ENCODE measurements at places on chromosomes 12 and 14.

DNA sequence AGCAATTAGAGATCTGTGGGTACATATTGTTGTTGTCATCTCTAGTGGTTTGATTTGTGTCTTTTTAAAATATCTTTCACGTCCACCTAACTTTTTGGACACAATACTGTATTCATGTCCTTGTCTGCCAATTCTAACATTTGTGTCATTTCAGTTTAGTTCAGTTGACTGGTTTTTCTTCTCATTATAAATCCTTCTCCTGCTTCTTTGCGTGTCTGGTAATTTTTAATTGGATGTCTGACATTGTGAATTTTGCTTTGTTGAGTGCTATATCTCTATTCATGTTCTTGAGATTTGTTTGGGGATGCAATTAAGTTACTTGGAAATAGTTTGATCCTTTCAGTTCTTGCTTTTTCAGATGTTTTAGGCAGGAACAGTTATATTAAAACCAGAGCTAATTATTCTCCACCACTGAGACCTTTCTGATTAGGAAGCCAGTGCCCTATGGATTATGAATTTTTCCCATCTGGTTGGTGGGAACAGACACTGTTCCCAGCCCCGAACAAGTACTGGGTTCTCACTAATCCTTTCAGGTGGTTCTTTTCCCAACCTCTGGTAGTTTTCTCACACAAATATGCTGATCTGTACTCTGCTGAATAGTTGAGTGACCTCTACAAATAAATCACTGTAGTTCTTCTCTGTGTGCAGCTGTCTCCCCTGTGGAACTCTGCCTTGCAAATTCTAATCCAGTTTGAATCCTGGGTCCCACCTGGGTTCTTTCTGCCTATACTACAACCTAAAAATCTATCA lies 91.1 kb upstream of the DYNC1H1 start:
- no peak for DNase-seq

- no peak for DNase-seq
These were observed 51.2 kb upstream of the AEBP2 start for GRCh38 chr12:19388131-19388549.

DNA sequence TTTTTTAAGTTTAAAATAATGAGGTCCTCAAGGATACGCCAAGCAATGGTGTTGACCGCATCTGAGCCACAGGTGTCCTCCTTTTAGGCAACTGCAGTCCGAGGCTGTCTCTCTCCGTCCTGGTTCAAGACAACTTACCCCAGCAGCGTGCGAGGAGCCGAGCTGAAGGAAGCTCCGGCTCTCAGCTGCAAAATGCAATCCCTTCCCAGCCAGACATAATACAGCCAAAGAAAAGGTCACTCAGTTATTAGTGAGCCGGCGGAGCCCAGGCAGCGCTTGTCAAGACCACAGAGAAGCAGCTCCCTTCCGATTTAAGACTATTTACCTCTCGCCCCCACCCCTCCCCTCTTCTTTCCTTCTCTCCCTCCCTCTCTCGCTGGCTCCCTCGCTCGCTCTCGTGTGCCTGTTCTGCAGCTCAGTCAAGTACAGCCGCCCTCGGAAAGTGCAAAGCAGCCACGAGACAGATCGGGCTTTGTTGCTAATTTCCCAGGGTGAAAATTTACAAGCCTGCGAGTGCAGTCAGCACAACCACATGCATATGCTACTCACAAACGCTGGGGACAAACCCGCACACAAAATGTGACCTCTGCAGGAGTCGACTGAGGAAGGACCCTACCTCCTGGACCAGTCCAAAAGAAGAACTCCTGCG lies 363 bp upstream of the LMO3 start:
- DNase-seq: no peak

DNA sequence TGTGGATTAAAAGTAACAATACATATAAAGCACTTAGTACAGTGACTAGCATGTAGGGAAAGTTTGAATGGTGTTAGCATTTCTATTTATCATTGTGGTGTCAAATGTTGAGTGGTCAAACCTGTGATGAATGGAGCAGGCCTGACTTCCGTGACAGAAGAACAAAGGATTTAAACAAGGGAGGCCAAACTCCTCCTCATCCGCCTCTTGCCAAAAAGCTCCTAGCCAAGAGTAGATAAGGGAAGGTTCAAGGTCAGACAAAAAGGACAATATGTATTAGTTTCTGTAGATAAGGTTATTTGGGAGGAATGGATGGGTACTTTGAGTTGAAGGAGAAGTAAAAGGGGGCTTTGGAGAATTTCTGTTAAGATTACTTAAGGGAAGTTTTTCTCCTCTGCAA lies 6.5 kb downstream of the RNASE7 start:
- DNase-seq: no peak

DNA sequence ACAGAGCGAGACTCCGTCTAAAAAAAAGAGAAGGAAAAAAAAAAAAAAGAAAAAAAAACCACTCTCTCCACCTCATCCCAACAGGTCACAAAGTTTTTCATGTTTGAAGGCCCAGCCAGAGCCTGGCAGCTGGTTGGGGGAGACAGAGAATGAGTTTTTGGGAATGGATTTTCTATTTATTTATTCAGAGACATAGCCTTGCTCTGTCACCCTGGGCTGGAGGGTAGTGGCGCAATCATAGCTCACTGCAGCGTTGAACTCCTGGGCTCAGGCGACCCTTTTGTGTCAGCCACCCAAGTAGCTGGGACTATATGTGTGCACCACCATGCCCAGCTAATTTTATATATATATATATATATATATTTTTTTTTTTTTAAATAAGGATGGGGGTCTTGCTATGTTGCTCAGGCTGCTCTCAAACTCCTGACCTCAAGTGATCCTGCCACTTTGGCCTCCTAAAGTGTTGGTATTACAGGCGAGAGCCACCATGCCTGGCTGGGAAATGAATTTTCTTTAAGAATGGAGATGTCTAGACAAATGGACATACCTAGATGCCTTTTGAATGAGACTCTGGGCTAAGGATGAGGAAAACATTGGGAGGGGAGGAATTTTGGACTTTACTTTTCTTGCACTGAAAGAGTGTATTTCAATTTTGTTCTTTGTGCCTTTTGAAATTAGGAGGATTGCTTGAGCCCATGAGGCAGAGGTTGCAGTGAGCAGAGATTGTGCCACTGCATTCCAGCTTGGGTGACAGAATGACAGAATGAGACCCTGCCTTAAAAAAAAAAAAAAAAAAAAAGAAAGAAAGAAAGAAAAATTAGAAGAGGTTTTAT lies 16.9 kb upstream of the PPP1R1A start:
- no peak for DNase-seq

GRCh38 chr14:103201801-103202200 lies 78.5 kb downstream of the TNFAIP2 start:
- DNase-seq: no peak

- no peak for DNase-seq
These were observed 210.3 kb downstream of the GLT1D1 start for GRCh38 chr12:129063600-129063999.

DNA sequence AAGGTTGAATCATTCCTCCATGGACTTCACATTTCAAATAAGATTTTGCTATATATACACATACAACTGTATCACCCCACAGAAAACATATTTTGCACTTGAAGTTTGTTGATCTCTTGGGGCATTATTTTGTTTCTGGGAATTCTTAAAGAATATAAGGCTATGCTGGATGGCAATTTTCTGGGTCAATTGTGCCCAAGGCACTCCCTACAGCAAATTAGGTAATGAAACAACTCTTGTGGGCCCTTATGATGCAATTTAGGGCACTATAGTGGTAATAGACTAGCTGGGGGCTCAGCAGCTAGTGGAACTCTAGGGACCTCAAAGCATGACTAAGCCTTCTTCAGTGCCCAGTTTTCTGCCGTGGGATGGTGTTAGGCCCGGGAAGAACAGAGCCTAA lies 444.4 kb downstream of the NRXN3 start:
- DNase-seq: no peak

DNA sequence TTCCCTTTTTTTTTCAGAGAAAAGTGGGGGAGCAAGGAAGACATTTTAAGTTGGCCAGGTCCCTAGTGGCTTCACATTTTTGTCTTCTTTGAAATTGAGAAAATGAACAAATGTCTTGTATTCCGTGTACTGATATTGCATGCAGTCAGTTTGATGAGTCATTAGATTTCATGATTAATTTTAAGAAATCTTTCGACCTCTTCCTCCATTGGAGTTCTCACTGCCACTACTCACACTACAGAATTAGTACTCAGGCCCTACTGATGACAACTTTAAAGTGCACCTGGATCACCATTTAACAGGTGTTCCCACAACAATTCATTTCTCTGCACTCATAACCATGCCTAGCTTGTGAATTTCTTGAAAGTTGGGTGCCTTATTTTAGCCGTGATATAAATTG lies 50.5 kb downstream of the SAMD4A start:
- no peak for DNase-seq

DNA sequence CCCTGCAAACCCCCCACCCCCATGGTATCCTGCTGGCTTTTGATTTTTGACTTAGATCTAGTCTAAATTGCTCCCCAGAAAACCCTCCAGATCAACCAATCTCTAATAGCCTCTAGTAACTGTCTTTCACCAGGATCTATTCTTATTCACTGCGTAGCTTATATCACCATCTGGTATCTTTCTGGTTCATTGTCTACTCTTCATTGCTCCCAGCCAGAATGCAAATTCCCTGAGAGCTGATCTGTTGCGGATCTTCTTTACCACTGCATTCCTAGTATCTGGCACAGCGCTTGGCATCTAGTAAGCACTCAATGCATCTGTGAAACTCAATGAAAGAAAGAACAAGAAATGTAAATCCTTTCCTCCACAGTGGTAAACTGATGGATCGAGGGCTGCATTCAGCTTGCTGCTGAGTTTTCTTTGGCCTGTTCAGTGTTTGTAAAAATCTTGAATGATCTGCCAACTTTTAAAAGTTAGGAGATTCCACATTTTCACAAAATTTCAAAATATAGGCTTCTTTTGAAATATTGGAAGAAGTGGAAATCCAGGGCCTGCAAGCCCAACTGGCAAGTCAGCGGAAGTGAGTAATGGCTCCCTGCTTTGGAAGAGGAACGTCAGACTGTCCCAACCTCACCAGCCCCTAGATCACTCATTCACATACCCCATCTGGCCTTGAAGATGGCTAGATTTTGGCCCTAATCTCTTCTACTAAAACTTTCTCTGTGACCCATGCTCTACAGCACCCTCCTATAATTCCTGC lies 274.2 kb downstream of the SSPN start:
- no peak for DNase-seq

DNA sequence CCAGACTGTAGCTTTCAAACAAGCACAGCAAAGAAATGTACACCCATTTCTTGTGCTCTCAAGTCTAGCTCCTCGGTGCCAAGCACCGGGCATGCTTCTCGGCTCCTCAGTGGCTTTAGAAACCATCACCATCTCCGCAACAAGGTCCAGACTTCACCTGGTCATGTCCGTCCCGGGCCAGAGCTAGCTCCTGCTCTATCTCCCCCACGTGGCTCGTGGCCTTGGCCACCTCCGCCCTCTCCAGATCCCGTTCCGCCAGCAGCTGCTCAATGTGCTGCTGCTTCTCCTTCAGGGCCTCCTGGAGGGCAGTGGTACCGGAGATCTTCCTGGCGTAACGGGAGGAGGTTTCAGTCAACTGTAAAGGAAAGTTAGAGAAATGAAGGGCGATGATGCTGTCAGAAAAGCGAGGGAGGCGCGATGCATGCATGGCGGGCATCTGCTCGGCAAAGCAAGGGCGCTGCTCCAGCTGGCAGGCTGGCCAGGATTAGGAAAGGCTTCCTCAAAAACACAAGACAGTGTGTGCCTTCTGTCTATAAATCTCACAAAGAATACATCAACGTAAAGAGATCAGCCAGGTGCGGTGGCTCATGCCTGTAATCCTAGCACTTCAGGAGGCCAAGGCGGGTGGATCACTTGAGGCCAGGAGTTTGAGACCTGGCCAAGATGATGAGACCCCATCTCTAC lies 67.4 kb downstream of the CLIP1 start:
- no peak for DNase-seq

DNA sequence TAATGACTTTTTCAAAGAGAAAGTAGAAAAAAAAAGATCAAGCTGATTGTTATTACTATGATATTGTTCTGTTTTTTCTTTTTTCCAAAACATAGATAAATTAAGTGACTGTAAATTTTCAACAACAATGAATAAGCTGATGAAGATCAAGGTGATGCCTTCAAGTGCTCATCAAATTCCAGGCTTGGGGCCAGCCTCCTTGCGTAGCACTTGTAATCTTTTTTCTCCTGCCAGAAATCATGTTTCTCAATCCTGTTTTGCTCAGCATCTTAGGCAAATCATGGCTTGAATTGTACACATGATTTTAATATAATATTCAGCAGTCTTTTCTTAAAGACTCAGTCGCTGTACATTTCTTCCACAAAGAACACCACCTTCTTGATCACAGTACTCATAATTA lies 333.2 kb downstream of the NPAS3 start:
- no peak for DNase-seq

DNA sequence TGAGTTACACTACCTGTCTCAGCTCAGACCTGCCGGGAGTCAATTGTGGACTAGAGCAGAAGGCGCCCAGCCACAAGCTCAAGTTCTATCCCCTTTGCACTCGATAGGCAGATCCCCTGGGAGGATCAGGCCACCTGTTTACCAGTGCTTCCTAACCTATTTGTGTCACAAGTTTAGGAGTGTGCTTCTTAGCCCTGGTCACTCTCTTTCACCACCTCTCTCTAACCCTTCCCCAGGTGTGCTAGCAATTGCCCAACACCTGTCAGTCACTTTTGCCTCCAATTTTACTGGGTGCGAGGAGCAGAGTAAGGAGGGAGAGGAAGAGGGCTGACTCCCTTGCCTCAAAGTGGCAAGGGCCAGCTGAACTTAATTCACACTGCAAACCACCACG lies 745 bp upstream of the NAA30 start:
- DNase-seq: no peak

- no peak for DNase-seq
These were observed at the start of gene CD163L1 for GRCh38 chr12:7444076-7444475. Gene CD163L1 (minus strand): TSS chr12:7444153. CDS start chr12:7444127, 26 bp downstream.

Measured in activated T-helper 1 cell treated with Interleukin-2 at 50 U/mL for 16 hours (primary cell).